ENCODE measurements at places on chromosomes 7 and 10.

DNA sequence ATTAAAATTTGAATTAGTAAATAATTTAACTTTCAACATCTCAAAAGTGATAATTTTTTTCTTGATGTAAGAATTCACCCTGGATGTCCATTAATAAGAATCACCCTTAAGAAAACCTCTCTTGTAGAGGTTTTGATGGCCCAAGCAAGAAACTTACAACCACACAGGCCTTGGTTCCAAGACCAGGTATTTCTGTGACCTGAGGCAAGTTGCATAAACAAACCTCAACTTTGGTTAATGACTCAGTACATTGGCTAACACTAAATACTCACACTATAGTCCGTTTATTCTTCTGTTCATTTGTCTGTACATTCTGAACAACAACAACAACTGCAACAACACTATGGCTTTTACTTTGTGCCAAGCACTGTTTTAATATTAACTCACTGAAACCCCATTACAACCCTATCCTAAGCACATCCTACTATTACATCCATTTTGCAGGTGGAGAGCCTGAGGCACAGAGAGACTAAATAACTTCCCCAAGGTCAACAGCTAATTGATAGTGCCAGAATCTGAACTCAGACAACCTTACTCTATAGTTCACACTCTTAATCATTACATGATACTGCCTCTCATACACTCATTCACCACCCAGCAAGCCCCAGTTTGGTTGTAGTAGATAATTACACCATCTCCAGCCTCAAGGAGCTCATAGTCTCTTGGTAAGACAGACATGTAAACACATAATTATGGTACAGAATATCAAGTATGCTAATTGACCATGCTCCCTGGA lies 6.6 kb downstream of the ANK3 start:
- no peak for DNase-seq

DNA sequence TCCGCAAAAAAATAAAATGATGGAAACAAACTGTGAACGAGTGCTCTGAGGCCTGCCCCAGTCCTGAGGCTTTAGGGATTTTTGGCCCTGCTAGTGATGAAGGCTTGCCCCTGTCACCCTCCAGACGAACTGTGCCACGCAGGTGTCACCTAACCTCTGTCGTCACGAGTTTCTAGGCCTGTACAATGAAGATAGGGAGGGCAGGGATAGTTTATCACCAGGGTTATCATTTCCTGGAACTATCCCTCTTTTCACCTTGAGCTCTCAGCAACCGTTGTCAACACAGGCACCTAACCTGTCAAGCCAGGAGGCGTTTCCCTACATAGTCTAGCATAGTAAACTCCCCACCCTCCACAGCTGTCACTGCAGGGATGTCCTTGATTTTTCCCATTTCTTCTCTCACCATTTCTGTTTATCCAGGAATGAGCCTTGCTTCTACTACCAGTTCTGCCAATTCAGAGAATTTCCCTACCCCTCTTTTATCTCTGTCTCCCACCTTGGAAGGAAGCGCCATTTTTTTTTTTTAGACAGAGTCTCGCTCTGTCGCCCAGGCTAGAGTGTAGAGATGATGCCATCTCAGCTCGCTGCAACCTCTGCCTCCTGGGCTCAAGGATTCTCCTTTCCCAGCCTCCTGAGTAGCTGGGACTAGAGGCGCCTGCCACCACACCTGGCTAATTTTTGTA lies 2.2 kb upstream of the ACHE start:
- no peak for DNase-seq

- DNase-seq, result peak; percentile 74
Observed at GRCh38 chr10:69845574-69846292, 44.0 kb downstream of the COL13A1 start.

DNA sequence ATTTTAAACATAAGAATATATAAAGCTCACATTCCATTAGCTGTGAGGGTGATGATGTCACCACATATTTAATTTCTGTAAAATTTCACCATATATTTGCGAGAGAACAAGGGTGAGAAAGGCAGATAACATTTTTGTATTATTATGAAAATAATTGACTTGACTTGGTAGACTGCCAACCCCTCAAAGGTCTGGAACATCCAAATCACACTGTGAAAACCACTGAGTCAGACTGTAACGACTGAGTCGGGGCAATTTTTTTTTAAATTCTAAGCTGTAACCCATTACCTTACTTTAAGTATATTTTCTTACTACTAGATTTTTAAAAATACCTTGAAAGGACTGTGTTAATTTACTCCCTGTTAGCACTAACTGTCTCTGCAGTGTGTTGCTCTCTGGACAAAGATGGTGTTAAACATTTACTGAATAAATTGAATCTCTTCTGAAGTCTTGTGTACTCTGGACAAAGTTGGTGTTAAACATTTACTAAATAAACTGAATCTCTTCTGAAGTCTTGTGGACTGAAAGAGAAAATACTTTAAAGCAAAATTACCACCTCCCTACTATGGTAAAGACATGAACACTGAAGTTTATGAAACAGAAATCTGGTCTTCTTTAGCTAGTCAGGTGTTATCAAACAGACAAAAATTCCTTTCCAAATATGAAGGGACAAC lies 14.1 kb downstream of the PDZD8 start:
- DNase-seq, result peak; percentile 72

GRCh38 chr7:100433276-100433591 lies 3.1 kb downstream of the PPP1R35 start:
- DNase-seq, result no peak

DNA sequence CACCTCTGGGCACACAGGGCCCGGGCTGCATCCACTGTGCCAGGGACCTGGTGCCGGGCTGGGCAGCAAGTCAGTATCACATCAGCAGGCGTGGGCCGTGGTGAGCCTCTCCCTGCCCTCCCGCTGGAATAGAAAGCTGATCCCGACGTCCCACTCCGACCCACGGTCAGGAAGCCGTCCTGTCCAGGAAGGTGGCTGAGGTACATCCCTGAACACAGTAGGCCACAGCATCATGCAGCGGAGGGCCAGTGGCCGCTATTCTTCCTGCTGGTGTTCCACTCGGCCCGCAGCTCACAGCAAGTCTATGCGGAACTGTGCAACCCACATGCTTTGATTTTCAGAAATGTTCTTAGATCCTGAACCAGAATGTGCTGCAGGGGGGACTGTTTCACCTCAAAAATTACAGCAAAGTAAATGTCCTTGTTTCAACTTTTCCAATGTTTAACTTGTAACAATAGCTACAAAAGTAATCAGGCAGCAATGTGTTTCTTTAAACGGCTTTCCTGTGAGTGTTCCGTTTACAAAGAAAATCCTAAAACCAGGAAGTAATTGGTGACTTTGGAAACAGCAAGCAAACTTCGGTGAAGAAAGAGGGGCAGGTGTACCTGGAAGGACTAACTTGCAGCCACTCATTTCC lies 676 bp upstream of the GPR146 start:
- DNase-seq, result no peak

- DNase-seq, result no peak
Observed at GRCh38 chr7:25893436-25893835, 258.6 kb upstream of the NFE2L3 start.

DNA sequence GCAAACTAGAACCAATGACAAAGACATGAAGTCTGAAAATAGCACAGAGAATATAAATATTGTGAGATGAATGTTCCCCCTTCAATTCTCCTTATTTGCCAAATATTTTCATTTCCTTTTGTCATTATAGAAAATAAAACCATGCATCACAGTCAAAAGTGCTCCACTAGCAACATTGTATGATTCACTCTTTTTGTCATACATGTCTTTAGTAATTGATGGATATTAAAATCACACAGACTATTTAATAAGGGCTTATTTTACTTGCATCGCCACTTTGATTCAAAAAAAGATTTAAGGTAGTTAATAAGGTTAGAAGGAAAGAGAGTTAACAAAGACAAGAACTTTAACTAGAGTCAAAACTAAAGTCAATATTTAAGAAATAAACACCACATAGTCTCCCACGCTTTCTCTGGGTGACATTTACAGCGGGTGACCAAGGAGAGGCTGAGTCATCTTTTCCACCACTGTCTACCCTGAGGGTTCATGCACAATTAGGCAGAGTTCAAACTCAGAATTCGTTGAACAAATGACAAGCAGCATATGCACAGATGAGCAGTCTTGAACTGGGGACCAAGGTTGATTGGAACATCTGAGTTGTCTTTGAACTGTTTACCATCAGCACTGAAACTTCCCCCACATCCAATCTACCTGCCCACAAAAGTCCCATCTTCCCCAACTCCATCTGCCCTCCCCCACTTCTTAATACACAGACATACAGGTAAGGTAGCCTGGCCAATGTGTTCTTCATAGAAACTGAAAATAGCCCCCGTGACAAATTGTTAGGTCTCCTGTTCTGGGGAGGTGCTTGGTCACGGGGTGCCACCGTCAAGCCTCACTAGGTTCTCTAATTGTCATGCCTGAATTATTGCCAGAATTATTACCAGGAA lies 42.5 kb downstream of the C7orf25 start:
- DNase-seq, result peak; percentile 44

- DNase-seq, result no peak
Observed at GRCh38 chr10:104139221-104139620, 17.2 kb downstream of the SFR1 start.

- DNase-seq, result no peak
Observed at GRCh38 chr10:69088471-69088769, 517 bp downstream of the SRGN start.

DNA sequence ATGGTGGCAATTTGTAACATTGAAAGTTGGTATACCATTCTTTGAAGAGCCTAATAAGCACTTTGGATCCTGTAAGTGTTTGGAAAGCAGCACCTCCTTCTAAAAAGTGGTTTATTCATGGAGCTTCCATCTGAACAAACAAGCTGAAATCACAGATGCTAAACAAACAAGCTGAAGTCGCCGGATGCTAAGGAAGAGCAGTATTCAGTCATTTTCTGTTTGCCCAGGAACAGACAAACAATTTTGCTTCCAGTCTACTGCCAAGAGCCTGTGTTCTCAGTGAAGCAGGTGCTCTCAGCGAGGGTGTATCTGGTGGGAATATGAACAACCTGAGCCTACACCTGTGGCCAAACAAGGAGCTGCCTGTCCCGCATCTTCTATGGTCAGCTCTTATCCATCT lies 6.3 kb downstream of the COL28A1 start:
- no peak for DNase-seq

- DNase-seq, result no peak
Observed at GRCh38 chr7:110486549-110486948, 604.4 kb upstream of the LRRN3 start.

DNA sequence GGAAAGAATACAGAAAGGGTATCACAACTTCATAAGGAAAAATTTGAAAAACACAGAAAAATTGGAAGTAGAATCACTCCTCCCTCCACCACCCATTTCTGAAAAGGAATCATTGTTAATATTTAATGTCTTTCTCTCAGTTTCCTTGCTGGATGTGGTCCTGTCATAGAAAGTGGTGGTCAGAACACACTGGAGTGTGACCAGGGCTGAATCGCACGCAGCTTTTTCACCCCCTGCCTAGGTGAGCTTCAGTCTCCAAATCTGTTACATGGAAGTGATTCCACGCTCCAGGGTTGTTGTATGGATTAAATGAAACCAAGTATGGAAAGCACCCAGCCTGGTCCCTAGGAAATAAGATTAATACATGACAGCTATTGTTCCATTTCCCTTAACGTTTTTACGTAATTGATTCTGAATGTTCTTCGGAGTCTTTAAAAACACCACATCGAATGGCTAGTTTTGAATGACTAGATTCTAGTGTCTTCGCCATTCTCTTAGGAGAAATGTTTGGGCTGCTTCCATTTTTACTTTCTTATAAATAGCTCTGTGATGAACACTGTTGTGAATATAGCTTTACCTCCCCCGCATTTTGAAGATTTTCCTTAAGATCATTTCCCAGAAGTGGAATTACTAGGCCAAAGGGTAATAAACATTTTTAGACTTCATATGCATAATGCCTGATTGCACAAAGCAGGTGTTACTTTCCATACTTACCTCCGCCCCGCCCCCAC lies 10.9 kb upstream of the DUSP5 start:
- no peak for DNase-seq

DNA sequence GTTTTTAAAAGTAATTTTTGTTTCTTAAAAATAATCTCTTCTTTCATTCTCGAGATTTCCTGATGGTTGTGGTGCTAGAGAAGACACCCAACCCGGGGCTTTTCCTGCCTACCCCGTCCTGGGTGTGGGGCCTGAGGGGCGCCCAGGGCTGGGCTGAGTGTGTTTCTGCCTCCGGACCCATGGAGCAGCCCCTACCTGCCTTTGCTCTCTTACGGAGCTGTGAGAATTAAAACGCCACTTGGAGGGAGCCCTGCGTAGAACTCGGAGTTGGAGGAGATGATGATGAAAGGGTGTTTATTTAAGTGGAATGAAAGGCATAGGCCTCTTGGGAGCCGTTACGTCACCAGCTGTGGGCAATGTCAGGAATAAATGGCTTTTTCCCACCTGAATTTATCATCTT lies 261.8 kb upstream of the SHH start:
- no peak for DNase-seq

GRCh38 chr7:147567043-147567442 lies 1023.5 kb upstream of the C7orf33 start:
- DNase-seq, result no peak

DNA sequence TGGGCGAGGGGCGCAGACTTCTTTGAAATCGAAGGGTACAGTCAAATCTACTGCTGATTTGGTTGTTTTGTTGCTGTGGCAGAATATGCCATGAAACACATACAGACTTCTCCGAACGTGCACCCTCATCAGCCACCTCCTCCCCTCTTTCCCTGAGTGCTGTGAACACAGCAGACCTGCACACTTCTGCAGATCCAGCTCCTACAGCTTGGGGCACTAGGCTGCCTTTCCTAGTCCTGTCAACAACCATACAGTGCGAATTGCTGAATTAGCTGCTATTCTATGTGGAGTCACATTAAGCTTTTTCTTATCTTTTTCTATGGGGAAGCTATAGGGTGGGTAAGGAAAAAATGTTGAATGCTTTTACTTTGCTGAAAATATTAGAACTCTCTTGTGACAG lies 57.5 kb downstream of the COL17A1 start:
- DNase-seq, result peak; percentile 19

DNA sequence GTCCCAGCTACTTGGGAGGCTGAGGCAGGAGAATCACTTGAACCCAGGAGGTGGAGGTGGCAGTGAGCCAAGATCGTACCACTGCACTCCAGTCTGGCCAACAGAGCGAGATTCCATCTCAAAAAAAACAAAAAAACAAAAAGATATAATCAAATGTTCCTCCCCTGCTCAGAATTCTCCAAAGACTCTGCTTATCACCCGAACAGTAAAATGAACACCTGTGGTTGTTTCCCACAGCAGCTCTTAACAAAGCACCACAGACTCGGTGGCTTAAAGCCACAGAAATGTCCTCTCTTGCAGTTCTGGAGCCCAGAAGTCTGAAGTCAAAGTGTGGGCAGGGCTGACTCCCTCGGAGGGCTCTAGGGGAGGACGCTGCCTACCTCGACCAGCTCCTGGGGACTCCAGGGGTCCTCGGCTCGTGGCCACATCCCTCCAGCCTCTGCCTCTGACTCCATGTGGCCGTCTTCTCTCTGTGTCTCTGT lies 4.1 kb upstream of the INTS1 start:
- DNase-seq, result no peak

- peak; percentile 24 for DNase-seq
Observed at GRCh38 chr10:1070919-1071318, 14.7 kb downstream of the WDR37 start.

Data from fibroblast of skin of back (primary cell).